ENCODE measurements at places on chromosomes 6 and 20.

DNA sequence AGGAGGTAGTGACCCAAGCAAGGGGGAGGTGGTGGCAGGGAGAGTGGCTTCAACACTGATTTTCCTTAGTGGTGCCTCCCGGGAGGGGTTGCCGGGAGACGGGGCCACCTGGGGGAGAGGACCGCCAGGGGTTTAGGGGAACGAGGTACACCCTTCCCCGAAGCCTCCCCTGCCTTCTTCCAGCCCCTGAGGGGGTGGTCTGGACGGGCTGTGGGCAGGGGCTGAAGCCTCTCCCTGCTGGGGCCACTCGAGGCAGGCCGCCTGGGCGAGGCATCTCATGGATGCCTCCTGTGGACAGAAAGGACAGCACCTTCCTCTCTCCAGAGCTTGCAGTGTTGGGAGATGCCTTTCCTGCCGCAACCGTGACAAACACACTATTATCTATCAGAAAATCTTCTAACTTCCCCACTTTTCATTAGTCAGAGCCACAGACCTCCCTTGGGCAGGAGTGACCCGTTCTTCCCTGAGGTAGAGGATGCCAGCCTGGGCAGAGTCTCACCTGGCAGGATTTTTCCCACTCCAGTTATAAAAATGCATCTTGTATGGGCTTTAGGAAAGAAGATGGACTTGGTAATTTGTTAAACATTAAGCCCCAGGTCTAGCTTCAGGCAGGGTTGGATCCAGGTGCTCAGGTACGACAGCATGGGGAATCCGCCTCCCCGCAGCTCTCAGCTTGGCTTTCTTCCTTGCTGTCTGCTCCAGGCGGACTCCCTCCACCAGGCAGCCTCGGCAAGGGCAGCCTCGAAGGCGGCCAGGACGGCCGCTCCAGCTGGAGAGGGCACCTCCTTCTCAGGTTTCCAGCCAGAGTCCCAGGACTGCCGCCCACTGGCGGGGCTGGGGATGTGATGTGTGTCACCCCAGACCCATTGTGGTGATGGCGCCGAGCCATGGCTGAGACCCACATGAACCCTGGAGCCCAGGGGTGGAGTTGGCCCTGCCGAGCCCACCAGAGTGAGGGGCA lies 11.0 kb downstream of the HRH3 start:
- no peak for DNase-seq

GRCh38 chr6:81763968-81764367 lies 11.5 kb upstream of the TENT5A start:
- no peak for DNase-seq

- DNase-seq: no peak
Measured at GRCh38 chr6:156910938-156911337, 133.8 kb downstream of the ARID1B start.

- no peak for DNase-seq
Measured at GRCh38 chr6:46190889-46191288, 20.1 kb upstream of the ENPP5 start.

Data from T-helper 22 cell (primary cell).